ENCODE measurements at places on chromosomes 1 and 21.

GRCh38 chr1:15407580-15407979 is 2.1 kb upstream of the EFHD2 start:
- DNase-seq, result no peak

- DNase-seq, result no peak
Observed at GRCh38 chr1:11790880-11791715, 14.7 kb downstream of the MTHFR start.

DNA sequence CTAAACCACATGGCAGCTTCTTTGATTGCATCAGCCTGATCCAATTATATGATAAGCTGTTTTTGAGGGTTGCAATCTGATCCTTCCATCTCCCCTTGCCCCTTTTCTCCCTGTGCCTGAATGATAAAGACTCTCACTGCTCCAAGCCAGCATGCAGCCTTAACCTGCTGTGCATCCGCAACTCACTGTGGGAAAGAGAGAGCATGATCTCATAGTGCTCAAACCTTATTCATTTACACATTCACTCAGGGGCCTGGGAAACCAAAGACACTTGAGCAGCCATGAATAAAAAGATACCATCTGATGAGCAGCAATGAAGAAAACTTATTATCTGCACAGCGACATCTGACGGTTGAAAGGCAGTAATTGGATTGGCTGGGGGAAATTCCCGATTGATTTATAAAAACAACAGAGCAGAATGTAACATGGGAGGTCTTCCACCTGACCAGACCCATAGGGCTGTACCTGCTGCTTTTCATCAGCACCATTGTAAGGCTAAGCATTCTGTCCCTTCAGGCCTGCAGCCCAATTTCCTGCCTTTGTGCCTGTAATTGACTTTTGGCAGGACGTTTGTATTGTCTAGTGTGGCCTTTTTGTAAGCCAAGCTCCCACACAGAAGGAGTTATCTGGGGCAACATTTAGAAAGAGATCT is 62.5 kb downstream of the KIAA0040 start:
- DNase-seq, result no peak

- DNase-seq, result no peak
Observed at GRCh38 chr1:95232646-95233318, 1.2 kb upstream of the RWDD3 start.
